IMR-90 (cell line): ENCODE measurements at places on chromosomes 6 and 20. TPM values are rescaled to one million over a fixed set of nuclear protein-coding genes. Genes with fewer than 3 reads are reported as not detected.

- DNase-seq: peak; percentile 29
Observed at GRCh38 chr20:43840382-43841070, 74.1 kb upstream of the TOX2 start.

DNA sequence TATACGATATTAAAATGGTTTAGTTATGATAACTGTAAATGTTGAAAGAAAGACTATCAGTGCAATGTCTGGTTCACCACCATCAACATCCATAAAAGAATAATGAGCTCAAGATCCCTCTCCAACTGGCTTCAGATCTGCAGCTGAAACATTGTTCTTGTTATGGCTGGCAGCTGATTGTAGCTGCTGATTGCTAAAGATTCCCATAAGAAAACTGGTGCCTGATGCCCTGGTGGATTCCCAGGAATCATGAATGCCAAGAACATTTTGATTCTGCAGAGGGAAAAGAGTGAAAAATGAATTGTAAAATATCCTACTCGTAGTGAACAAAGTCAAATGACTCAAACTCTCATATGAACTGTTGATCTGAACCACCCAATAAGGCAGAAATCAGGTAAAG lies 1160.2 kb downstream of the EPHA7 start:
- no peak for DNase-seq

DNA sequence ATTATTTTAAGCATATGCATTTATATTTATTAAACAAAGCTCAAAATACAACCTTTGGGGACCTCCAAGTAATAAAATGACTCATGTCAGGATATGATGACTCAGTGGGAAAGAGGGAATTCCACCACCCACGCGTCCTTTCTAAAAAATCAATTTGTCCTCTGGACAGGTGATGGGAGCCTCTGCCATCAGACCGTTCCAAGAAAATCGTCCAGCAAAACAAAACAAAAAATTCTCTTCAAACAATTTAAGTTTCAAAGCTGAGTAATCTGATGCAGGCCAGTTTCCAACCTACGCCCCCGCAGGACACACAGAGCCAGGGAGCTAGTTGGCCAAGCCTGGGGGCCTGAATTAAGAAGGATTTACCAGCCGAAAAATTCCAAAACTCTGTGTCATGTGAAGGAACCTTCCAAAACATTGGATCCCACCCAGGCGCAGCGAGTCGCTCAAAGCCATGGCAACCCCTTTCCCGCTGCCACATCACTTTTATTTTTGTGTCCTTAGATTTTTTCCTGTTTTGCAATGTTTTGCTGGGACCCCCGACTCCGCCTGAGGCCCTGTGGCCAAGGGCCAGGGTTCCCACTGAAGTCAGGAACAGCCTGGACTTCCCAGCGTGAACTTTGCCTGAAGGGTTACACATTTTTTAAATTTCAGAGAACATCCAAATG lies 95.3 kb downstream of the NFATC2 start:
- peak; percentile 98 for DNase-seq

Gene SNAP25
- polyA plus RNA-seq: 2.0 and 2.8 TPM in 2 replicates

Gene MAS1
- polyA plus RNA-seq: under 0.01 TPM in 1 of 2 replicates, not detected in the other
